Umbilical cord (tissue), 2 donors: ENCODE measurements at places on chromosomes 4 and X. TPM values are rescaled to one million over a fixed set of nuclear protein-coding genes. Genes with fewer than 3 reads are reported as not detected.

DNA sequence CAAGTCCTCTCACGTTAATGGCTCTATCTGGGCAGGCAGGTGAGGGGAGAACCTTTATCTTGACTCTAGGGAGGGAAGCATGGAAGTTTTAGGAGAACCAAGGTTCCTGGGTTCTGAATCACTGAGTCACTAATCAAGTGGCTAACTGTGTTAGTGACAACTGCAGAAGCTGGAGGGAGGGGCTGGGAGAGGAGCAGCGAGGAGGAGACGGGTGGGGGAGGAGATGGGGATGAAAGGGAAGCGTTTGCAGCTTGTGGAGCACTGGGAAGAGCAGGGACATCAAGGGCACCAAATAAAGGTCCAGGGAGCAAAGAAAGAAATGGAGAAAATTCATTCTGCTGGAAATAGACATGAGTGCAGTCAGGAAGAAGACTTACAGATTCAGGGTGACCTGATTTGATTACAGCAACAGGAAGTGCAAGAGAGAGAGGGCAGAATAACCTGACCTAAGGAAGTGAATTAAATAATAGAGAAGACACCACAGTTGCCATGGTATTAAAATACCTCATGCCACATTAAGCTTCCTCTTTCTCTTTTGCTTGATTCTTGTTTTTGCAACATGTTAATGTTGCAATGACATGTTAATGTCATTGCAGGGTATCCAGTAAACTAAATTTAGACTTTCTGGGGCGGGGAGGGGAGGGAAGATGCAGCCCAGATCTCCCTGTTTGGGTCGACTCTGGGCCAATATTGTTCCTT lies 4.5 kb upstream of the SETD7 start:
- no peak for DNase-seq

- DNase-seq = no peak
These were observed 80.6 kb upstream of the DHX15 start for GRCh38 chr4:24664956-24665355.

GRCh38 chr4:119046263-119046662 lies 89.4 kb upstream of the MYOZ2 start:
- DNase-seq = no peak

DNA sequence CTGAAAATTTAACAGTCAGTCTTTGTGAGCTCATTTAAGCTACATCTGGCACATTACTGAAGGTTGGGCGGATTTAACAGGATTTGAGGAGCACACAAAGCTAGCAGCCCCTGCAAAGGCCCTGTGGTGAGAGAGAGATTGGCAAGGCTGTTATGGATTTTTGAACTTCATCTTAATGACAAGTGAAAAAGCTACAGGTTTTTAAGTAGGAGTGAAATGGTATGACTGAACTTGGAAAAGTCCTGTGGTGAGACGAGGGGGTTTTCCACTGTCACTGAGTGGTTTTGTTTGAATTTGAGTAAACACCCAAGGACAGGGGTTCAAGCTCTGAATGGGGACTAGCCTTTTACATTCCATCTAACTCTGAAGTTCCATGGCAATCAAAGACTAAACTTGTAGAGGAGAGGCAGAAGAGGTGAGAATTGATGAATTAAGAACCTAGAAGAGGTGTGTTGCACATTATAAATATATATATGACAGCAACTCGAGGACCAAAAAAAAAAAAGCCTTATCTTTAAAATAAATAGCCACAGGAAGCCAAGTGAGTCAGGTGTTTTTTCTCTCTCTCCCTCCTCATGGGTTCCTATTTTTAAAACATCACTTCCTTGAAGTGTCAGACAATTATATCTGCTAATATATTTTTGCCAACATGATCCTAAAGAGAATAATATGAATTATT lies 47.8 kb upstream of the CLNK start:
- no peak for DNase-seq

DNA sequence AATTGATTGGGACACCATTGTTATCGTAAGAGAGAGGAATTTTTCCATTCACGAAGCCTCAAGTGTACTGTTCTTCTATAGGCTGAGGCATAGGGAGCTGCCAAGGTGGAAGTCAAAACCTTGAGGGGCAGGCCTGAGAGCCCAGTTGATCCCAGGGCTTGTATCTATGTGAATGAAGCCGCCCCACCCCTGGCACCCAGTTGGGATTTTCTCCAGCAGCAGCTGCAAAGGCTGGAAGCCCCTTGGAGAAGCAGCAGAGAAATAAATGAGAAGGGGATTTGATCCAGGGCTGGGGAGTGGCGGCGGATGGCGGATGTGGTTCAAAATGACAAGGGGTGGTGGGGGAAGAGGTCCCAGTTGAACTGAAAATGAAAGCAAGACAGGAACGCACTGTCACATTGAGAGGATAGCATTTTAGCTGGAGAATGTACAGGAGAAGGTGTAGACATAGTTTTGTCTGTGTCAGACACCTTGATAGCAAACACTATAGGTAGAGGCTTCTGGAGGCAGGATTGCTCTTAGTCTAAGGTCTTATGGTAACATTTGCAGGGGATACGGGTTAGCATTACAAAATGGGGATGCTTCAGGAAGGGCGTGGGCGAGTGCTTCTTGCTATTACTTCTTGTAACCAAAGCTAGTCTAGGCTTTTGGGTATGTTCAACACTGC lies 32.6 kb downstream of the DOCK11 start:
- DNase-seq = no peak

DNA sequence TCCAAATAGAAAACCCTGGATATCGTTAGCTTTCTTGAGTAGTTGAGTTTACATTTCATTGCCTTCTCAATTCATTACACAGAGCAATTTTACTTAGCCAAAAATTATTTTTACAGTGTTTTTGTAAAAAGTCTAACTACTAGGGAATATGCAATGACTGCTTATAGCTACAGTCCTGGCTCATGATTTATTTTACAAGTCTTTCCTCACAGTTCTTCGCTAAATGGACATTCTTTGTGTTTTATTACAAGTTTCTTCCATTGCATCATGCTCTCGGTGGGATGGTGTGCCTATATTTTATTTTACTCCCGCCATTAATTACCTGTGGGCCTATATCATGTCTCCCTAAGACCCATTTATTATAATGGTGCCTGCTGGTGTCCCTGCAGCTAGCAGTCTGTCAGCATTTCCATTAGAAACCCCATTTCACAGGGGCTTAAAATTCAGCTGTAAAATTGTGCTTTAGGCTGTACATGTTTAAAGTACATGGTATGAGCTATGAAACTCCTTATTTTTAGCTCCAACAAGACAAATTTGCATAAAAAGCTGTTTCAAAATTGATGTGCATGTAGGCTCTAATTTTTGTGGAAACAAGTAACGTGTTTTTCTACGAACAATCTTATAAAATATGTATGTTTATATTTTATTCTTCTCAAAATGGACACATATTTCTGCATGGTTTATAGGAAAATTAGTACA lies 227.4 kb downstream of the SLC7A11 start:
- no peak for DNase-seq

DNA sequence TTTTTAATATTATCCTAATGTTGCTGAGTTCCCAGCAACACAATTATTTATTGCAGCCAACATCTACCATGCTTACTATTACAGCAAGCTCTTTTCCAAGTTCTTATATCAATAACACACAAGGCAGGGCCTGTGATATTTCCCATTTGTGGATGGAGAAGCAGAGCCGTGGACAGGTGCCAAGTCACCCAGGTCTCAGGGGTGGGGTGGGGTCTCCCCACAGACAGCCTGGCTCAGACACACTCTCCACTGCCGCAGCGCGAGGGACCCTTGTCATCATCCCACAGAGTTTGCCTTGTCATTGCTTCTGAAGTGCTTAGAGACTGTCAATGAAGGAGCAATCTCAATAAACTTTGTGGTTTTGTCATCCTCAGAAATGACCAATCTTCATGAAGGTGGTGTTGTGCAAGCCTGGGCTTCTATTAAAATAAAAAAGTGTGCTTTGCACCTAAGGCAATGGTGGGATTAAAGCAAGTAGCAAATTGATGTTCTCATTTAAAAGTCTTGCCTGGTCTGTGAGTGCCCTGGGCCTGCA lies 76.1 kb downstream of the SORBS2 start:
- no peak for DNase-seq

DNA sequence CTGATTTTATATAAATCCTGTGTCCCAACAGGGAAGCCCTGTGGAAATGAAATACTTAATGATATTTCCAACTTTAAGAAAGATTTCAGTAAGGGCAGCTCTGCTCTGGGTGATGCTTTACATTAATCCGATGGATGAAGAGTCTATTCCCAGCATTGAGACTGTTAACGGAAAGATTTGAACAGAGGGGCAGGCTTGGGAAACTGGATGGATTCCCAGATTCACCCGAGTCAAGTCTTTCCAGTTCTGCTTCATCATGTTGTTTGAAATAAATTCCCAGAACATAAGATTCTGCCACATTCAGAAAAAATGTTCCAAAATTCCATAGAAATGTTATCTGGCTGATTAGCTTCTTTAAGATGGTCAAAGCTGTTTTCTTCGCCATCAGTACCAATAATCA lies 246.0 kb downstream of the FBXW7 start:
- DNase-seq = peak; percentile 95

DNA sequence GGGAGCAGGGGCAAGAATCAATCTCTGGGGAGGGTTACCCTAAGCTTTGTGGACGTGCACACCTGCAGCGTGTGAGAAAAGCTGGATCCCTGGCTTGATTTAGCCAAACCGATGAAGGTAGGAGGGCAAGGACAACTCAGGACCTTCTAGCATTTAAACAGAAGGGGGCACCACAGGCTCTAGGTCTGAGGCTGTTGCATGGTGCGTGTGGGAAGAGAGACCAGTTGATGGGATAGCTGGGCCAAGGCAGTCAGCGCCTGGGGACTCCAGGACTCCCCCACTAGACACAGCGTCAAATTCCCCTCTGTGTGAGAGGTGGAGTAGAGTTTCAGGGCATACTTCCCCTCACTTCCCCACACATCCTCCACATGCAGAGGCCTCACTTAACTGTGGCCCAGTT lies 4.3 kb downstream of the GABRQ start:
- no peak for DNase-seq

- DNase-seq = no peak
These were observed 28.6 kb downstream of the FAM241A start for GRCh38 chr4:112173593-112174558.

DNA sequence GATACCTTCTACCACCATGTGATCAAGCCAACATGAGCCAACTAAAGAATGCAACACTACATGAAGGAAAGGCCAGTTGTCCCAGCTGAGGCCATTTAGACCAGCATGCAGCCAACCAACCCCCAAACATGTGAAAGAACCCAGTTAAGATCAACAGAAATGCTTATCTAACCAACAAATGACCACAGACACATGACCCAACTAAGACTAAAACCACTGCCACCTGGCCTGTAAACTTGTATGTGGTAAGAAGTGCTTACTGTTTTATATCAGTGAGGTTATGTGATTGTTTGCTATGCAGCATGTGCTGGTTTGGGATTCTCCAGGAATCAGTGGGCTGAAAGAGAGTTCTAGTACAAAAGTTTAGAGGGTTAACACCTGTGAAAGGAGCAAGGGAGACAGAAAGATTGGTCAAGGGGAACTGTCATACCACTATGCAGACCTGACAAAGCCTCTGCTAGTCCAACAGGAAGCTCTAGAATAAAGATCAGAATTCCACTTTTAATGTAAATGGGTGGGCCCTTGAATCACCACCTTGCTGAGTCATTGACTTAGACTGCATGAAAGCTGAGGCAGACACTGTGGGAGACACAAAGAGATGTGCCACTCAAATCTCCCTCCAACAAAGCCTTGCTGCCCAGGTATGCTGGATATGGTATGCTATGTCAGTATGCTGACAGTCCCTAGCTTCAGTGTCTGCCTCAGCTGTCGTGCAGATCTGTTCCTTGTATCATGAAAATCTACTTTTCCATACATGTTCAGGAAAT lies 6.1 kb upstream of the SH3D19 start:
- DNase-seq = no peak

- no peak for DNase-seq
These were observed 132.3 kb downstream of the HMX1 start for GRCh38 chr4:8739317-8739716.

DNA sequence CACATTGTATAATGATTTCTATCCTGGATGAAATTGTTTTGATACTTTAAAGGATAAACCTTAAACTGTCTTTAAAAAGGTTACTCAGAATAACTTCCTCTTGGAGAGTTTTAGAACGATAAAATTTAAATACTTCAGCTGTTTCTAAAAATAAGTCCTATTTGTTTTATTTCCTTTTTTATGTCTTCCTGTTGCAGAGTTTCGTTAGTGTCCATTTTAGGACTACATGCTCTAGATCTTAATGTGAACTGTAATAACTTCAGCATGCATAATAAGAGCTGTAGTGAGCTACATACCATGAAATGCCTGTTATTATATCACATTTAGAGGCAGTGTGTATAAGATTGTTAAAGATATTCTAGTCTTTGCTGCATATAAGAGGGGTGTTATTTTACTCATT lies 14.6 kb downstream of the ATP10D start:
- DNase-seq = peak; percentile 18

- peak; percentile 98 for DNase-seq
These were observed 10.1 kb downstream of the WDR1 start for GRCh38 chr4:10106421-10107039.

DNA sequence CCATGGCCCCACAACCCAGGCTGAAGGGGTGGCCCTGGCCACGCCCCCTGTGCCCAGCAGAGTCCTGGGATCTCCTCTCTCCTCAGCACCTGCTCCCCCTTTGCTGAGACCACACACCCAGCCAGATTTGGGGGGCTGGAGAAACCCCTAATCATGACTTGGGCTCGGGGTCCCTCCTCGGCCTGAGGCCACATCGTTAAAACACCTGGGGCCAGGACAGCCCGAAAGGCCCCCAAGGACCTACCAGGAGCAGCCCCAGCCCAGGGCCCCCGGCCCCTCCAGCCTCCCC lies 116.7 kb downstream of the FAM53A start:
- no peak for DNase-seq

GRCh38 chrX:70171624-70172023 lies 5.7 kb upstream of the DGAT2L6 start:
- no peak for DNase-seq

DNA sequence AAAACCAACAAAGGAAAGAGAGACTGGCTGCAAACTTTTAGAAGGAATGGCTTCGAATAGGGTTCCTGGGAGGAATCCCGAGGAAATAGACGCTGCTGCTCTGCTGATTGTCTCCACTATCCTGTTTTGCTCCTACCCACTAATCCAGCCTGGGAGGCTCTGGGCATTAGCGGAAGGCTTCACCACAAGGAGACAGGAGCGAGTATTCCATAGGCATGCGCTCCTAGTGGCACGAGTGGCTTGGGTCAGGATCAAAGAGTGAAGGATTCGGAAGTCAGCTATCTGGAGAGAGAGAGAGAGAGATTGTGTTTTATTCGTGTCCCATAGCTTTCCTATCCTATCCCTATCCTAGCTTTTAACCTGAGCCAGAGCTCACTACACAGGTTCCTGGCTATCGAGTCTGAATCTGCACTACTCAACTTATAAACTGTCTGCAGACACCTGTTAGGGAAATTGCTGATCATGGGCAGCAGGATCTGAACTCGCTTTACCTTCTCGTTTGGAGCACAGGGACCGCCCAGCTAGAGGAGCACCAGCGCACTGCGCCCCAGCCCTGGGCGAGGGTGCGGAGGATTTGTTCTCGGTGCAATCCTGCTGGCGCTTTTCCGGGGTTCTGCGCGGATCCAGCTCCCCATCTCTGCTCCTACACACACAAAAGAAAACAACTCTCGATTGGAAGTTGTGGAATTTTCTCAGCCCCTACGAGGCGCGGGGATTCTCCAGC lies 740 bp upstream of the NPY2R start:
- peak; percentile 8 for DNase-seq

SPANXN3 gene
- not detected for total RNA-seq

PTPN13 gene
- 37.8 TPM for total RNA-seq

TRIM61 gene
- total RNA-seq = 12.3 TPM

CPZ gene
- total RNA-seq = 80.4 TPM

SASH3 gene
- total RNA-seq = 2.9 TPM

XK gene
- 7.7 TPM for total RNA-seq

GLUD2 gene
- 1.2 TPM for total RNA-seq

NSG1 gene
- 17.6 TPM for total RNA-seq
